ENCODE measurements at places on chromosomes 7 and 10.

DNA sequence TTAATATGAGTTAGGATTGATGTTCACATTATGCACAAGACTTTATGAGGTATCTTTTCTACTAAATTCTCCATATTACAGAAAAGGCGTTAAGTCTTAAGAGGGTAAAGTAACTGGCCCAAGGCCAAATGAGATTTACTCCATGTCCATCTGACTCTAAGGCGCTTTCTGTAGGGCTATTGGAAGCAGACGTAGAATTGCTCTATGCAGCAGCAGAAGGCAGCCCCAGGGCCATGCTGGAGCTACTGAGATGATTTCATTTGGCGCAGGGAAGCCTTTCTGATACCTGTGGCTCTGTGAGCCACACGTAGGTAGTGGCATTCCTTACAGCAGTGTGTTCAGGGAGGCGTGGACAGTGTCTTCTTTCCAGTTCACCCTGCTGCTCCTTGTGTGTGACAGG lies 133.1 kb downstream of the SH2D4B start:
- no peak for DNase-seq

DNA sequence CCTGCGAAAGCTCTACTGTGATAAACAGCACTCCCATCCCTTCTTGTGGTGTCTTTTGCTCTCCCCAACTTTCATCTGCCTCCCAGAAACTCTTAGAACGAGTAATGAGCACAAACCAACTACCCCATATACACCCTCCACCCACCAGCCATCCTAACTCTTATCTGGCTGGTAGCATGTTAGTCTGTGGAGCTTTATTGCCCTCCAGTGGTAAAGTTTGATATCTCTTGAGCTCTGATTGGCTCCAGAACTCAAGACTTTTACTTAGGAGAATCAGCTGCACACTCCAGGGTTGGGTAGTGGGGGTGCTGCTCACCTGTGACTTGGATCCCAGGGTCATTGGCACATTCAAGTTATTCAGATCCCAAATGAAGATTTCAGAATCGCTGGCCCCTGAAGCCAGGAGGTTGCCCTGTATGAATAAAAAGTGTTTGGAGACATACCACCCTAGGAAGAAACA lies 10.9 kb downstream of the SEC31B start:
- DNase-seq = no peak

- DNase-seq = no peak
Measured at GRCh38 chr7:151129117-151129959, 38.2 kb downstream of the GBX1 start.

GRCh38 chr7:134787720-134788119 lies 8.3 kb downstream of the CALD1 start:
- DNase-seq = no peak

GRCh38 chr10:103548581-103549348 lies 55.3 kb downstream of the NEURL1 start:
- DNase-seq = no peak

DNA sequence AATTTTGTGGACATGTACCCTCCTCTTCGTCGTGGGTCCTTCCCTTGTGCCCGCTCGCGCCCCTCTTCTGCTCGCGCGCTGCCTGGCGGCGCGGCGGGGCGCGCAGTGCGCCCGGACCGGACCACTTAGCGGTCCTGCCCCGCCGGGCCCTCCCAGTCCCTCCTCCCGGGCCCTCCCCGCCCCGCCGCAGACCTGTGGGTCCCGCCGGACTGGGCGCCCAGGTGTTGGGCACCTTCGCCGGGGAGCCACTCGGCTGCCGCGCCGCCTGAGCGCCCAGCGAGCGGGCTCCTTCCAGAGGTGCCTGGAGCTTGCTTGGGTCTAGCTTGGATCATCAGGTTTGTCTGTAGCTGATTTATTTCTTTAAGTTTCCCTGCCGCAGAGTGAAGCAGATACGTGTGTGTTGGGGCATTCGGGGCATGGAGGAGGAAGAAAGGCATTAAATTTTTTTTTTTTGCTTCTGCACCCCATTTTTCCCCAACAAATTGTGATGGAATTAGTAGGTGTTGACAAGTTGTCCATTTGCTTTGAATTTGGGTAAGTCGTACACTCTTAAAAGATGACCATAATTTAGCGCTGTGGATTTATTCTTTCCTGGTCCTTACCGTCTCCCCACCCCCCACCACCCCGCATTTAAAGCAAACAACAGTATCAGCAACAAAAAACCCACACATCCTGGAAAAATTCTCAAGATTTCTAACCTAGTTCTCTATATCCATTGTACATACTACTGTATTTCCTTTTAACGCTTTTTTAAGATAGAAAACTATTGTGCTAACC lies 905 bp downstream of the C1GALT1 start:
- no peak for DNase-seq

- DNase-seq = no peak
Measured at GRCh38 chr10:77301305-77301730, 336.3 kb downstream of the KCNMA1 start.

GRCh38 chr7:92108821-92109220 lies 25.5 kb downstream of the CYP51A1 start:
- no peak for DNase-seq

- no peak for DNase-seq
Measured at GRCh38 chr7:27147199-27148030, at the start of gene HOXA6. HOXA6 (minus strand) TSS chr7:27147774; CDS start chr7:27147749, 25 bp downstream.

DNA sequence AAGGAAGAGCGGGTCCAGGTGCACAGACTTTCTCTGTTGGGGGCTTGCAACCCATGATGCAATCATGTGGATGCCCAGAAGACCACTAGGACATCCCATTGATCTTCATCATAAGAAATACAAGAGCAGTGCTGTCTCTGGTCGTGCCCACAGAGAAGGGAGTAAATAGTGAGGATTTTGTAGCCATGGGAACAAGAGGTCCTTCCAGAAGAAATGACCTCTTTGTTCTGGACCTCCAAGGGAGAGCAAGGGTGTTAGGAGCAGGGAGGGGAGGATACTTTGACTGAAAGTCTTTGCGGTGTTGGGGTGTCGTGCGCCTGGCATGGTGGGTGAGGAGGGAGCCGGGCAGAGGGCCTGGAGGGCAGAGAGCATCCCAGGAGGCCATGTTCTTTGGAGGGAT lies 55.0 kb upstream of the EN2 start:
- DNase-seq = no peak

DNA sequence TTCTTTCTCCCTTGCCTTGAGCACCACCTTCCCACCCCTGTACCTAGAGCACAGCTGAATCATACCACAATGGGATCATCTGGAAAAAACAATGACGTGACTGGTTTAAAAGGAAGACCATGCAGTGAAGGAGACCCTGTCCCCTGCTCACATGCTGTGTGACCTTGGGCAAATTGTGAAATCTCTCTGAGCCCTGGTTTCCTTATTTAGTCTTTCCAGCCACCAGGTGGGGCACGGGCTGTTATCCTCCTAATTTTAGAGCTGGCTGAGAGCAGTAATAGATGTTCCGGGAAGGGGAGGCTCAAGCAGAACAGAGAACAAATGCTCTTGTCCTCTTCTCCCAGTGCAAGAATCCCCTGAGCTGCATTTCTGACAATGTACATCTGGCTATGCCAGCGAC lies 198.3 kb downstream of the RPS24 start:
- no peak for DNase-seq

All from left renal cortex interstitium (tissue), 4 donors.